ENCODE measurements at places on chromosomes 13 and 19. TPM values are rescaled to one million over a fixed set of nuclear protein-coding genes. Genes with fewer than 3 reads are reported as not detected.

KRTDAP gene
- not detected for total RNA-seq

DNA sequence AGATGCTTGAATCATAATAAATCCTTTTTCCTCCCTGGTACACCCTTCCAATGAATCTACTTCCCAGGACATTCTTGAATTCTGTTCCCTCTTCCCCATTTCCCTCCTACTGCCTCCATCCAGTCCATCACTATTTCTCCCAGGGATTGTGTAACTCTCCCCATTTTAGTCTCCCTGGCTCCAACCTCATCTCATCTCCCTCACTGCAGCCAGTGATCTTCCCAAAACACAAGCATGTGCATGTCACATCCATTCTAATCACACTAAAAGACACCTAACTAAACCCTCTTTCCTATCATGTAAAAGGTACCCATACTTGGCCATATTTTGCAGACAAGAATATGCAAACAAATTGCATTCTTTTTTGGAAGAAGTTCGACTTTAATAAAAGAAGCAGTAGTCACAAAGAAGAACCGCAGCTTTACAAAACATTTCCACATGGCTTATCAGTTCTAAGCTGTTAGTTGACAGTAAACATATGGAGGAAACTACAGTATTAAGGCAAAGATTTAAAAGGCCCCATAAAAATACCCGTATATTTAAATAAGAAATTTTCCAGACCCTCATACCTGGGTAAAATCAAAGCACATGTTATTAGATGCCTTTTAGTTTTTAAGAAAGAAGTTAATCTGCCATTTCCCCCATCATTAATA, 111.0 kb downstream of the KCTD12 start:
- no peak for DNase-seq

DNA sequence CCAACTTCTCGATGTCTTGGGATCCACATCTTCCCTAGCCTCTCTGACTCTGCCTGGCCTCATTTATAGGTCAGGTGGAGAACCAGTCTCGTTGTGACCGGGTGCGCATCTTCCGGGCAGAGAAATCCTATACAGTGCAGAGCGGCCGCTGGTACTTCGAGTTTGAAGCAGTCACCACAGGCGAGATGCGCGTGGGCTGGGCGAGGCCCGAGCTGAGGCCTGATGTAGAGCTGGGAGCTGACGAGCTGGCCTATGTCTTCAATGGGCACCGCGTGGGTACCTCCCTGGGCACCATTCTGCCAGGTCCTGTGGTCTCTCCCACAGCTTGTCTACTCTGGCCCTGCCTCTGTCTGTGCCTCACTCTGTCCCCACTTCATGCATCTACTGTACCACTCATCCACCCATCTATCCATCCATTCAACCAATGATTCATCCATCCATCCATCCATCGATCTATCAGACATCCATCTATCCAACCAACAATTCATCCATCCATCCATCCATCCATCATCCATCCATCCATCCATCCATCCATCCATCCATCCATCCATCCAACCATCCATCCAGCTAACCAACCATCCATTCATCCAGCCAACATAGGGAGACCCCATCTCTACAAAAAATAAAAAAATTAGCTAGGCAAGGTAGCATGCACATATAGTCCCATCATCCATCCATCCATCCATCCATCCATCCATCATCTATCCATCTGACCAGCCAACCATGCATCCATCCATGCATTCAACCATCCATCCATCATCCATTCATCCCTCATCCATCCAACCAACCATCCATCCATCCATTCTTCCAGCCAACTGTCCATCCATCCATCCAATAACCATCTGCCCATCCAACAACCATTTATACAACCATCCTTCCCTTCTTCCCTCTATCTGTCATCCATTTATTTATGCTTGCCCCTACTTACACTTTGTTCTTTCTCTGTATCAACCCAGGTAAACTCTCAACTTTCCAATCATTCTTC, 34.3 kb downstream of the RYR1 start:
- DNase-seq = no peak

ZC3H13 gene
- 44.9 TPM for total RNA-seq

FLT1 gene
- 759 TPM for total RNA-seq

GRCh38 chr13:50200569-50200968, 185.3 kb downstream of the KCNRG start:
- DNase-seq = no peak

Measured in endothelial cell (in vitro differentiated cells).